ENCODE measurements at places on chromosomes 11 and 22. TPM values are rescaled to one million over a fixed set of nuclear protein-coding genes. Genes with fewer than 3 reads are reported as not detected.

GRCh38 chr11:1505480-1505879, 18.9 kb upstream of the MOB2 start:
- no peak for DNase-seq

The TEAD1 gene
- total RNA-seq: 41.2 TPM

DNA sequence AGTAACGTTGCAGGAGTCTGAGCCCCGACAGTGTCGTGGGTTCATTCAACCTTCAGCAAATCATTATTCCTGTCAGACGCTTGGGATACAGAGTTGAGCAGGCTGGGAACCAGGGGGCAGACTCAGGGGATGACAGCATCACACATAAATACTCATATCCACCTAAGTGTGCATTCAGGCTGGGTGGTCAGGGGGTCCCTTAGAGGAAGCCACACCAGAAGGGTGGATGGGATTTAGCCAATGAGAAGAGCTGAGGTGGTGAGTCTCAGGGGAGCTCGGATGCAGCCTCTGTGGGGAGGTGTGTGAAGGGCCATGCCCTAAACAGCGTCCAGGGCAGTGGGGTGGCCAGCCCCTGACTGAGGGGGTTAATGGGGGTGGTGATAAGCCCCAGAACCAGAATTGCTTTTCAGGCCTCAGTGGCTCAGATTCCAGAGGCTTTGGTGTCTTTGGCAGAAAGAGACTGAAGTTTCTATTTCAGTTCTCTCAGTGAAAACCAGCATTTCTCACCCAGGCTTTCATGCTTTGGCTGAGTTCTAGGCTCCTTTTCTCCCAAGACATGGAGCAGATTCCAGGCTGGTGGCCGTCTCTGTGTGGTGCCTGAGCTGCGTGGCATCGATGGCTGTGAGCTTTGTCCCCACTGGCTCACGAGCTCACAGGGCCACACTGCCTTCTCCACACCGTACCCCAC, 83.9 kb upstream of the CLDN5 start:
- no peak for DNase-seq

The LARGE2 gene
- 15.3 TPM for total RNA-seq

- DNase-seq: no peak
Observed at GRCh38 chr11:111021131-111021530, 224.4 kb upstream of the POU2AF2 start.

The PES1 gene
- 45.3 TPM for total RNA-seq

The OR8G1 gene
- total RNA-seq: not detected

DNA sequence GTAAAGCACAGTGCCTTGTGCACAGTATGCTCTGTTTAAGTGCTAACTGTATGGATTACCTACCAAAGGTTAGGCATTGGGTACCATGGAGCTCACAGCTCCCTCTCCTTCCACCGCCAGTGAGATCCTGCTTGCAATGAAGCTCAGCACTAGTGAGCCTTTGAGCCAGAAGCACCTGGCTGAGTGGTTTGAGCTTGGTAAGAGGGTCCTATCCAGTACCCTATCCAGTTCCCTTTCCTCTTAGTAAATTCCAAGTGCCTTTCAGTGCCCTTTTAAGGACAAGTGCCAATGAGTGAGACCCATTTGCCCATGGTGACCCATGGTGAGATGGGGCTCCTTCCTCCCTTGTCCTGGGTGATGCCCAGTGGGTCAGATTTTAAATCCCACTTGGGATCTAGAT, 43.1 kb upstream of the NAV2 start:
- DNase-seq: no peak

The UPK2 gene
- total RNA-seq: not detected

DNA sequence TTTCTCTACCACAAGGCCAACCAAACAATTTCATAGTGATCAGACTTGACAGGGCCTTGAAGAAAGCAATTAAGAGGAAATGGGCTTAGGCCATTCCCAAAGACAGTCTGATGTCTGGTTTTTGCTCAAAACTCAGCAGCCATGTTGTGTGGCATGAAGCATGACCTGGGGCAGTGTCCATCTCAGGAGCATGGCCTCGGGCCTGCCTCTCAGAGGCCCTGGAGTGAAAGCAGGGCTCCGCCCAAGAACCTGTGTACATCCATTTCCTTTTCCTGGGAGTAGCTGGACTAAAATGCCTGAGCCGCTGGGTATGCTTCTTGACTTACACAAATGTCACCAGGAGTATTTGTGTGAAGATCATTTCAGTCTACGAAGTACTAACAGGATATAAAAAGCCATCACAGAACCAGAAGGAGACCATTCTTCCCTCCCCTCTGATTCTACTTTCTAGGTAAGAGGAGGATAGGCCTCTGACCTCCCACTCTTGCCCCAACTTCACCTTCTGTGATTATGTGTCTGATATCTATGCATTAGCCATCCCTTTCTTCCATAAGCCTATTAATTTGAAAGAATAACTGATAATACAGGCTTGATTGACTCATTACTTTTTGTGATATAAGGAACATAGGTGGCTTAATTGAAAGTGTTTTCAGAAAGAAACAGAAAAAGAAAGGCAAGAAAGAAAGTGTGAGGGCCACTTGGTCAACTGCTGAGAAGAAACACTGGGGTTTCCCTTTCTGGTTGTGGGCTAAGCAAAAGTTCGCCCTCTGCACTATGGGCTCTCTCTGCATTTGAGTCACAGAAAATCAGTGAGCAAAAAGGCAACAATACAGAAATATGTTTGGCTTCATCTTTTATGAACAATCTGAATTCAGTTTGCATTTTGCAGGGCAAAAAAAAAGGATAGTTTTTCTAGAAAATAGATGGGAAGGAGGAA, 188.6 kb upstream of the MTMR2 start:
- no peak for DNase-seq

GRCh38 chr11:34148504-34149165, 43.2 kb downstream of the NAT10 start:
- no peak for DNase-seq

The SLN gene
- total RNA-seq: not detected

GRCh38 chr11:133948711-133949110, 8.1 kb downstream of the IGSF9B start:
- no peak for DNase-seq

The HSPB2 gene
- total RNA-seq: not detected

The INPP5J gene
- total RNA-seq: 2.4 TPM

- no peak for DNase-seq
Observed at GRCh38 chr22:32448980-32449379, 15.3 kb downstream of the BPIFC start.

- no peak for DNase-seq
Observed at GRCh38 chr22:43077121-43077877, 11.9 kb downstream of the TTLL1 start.

DNA sequence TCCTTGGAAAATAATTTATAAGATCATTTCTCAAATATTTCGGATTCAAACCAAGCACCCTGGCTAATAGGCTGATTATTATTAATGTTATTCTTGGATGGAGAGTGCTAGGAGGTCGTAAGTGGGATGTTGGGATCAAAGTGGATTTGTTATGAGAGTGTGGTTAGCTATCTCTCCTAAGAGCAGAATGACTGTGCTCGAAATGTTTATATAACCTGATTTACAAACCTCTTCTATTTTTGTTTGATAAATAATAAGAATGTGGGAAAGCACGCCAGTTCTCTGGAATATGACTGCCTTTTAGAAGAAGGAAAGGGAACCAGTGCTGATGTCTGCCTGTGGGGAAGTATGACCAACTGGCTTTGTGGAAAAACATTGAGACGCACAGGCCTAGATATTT, 527.5 kb downstream of the NTM start:
- DNase-seq: no peak

- DNase-seq: no peak
Observed at GRCh38 chr11:70700871-70701270, 302.5 kb downstream of the CTTN start.

DNA sequence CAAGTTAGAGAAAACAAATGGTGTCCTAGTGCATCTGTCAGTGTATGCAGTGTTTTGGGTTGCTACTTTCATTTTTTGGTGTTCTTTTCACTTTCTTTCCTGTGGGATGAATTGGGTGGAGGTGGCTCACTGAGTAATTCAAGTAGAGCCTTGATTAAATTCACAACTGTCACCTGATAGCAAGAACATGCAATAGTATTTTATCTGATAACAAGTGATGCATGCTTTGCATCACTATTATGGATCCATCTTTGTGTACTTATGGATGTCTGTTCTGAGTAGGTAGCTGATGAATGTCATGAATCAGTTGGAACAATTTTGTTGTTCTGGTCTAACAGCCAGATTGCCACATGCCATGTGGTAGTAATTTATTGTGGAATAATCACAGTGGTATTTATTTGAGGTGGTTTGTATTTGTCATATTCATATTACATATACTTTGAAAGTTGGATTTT, 87.5 kb downstream of the DDX10 start:
- no peak for DNase-seq

The MOB2 gene
- total RNA-seq: 22.3 TPM

The NAA40 gene
- total RNA-seq: 10.3 TPM

- no peak for DNase-seq
Observed at GRCh38 chr11:58641803-58642581, 19.5 kb downstream of the CNTF start.

- DNase-seq: no peak
Observed at GRCh38 chr11:10456519-10456918, 1.5 kb downstream of the AMPD3 start.

DNA sequence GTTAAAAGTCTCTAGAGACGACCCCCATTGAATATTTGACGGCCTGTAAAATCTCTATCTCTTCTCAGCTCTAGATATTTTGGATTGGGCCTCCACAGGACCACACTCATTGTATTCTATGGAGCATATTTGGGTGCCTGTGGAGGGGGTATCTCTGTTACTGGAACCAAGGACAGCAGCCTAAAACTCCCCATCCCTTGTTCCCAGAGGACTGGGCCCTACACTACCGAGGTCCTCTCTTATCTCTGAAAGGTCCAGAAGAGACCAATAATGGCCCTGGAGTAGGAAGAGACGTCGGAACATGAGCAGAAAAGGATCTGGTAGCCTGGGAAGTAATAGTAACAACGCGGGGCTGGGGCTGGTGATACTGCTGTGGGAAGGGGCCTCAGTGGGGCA, 542 bp downstream of the HPS4 start:
- no peak for DNase-seq

DNA sequence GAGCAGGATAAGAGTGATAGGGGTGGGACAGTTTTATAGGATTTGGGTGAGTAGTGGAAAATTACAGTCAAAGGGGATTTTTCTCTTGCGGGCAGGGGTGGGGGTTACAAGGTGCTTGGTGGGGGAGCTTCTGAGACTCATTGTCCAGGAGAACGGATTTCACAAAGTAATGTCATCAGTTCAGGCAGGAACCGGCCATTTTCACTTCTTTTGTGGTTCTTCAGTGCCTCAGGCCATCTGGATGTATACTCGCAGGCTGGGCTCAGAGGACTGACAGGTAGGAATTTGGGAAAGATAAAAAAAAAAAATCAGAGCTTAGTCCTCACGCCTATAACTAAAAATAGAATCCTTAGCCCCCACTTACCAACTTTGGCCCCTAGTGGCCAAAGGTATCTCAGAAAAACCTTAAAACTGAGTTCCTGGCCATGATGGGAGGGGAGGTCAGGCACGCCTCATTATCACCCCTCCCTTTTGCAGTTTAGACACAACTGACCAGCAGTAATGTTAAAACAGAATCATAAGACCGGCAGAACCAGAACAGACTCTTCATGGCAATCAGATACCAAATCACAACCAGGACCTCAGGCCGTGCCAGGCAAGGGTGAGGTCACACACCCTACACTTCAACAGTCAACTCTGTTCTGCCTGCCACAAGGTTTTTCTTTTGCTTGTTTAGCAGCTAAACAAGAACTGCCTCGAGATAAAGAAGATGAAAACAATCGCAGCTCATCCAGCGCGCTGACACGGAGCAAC, 8.9 kb upstream of the APOBEC3G start:
- DNase-seq: no peak

GRCh38 chr22:23230348-23231068, 50.2 kb downstream of the BCR start:
- DNase-seq: no peak

DNA sequence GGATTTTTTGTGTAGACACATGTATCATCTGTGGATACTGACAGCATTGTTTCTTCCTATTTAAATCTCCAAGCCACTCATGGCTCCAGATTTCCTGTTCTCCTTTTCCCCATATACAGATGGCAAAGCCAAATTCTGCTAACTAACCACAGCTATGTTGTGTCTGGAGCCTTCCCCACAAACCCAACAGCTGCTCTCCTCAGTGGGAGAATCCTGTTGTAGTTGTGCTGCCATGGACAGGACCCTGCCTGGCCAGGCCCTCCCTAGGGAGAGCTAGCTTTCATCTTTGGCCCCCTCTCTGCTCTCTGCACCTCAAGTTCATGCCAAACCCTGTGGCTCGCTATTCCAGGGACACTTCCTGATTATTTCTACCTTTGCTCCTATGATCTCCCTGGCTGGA, 106.4 kb upstream of the CCDC90B start:
- no peak for DNase-seq

DNA sequence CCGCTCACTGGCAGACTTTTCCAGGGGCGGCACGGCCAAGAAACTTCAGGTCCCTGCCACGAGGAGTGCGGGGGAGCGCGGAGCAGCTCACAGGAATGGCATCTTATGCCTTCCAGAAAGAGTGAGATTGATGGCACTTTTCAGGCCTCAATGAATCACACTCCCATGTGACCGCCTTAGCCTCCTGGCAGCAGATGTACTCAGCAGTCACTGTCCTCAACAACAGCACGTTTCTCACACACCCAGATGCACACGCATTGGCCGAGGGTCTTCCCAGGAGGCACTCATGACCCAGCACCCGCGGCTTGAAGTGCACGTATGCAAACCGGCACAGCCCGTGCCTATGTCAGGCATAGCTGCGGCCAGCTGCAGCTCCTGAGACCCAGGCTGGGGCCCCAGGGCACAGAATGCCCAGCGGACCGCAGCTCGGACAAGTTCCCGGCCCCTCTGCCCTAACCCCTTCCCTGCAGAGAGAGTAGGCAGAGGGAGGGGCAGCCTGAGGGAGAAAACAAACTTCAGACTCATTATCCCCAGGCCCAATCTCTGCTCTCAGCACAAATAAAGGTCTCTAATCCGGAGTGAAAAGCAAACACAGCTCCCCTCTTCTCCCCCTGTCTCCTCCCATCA, 48.3 kb downstream of the RPUSD4 start:
- no peak for DNase-seq

The PATE4 gene
- not detected for total RNA-seq

The RAG2 gene
- not detected for total RNA-seq

DNA sequence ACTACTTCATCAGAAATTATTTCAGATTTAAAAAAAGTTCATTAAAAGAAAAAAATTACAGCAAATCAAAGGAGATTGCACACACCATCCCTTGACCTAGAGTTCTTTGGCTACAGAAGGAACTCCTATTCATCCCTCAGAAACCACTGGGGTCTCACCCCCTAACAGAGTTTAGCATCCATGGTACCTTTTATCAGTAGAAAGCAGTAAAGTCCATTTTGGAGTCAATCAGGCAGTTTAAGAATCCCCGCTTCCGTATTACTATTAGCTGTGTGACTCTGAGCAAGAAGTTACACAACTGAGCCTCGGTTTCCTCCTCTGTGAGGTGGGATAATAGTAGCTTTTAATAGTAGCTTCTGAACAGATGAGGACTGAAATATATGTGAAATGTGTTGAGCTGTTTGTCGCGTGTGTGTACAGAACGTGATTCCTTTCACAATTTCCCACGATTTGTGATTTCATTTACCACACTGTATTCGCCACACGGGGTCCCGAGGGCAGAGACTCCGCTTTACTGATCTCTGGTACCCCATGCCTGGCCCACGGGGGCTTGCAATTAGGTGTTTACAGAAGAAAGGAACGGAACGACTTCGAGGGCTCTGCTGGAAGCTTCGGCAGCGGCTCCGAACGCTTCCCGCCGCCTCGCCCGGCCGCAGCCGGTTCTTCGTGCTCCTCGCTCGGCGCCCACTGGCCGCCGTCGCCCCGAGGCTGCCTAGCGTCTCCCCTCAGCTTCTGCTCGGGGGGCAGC, 72.5 kb upstream of the ZBED5 start:
- no peak for DNase-seq

The SLC15A3 gene
- 5.5 TPM for total RNA-seq

The MED15 gene
- 31.6 TPM for total RNA-seq

The PARVG gene
- 0.42 TPM for total RNA-seq

All from esophagus squamous epithelium (tissue), 5 donors.